ENCODE measurements at places on chromosomes 6 and 20.

DNA sequence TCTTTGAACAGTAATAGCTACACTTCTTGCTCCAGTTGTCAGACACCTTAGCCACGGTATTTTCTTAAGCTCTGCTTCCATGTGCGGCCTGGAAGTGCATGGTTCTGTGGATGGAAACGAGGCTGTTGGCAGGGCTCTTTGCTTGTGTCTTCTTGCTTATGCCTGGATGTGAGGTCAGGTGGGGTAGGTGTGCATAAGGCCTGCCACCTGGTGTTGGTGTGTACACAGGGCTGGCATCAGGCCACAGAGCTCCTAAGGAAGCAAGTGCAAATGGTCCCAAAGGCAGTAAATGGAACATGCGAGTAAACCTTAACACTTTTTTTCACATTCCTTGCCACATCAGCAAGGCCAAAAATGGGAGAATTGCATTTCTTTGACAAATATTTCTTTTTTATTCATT lies 158.1 kb upstream of the GMDS start:
- no peak for DNase-seq

DNA sequence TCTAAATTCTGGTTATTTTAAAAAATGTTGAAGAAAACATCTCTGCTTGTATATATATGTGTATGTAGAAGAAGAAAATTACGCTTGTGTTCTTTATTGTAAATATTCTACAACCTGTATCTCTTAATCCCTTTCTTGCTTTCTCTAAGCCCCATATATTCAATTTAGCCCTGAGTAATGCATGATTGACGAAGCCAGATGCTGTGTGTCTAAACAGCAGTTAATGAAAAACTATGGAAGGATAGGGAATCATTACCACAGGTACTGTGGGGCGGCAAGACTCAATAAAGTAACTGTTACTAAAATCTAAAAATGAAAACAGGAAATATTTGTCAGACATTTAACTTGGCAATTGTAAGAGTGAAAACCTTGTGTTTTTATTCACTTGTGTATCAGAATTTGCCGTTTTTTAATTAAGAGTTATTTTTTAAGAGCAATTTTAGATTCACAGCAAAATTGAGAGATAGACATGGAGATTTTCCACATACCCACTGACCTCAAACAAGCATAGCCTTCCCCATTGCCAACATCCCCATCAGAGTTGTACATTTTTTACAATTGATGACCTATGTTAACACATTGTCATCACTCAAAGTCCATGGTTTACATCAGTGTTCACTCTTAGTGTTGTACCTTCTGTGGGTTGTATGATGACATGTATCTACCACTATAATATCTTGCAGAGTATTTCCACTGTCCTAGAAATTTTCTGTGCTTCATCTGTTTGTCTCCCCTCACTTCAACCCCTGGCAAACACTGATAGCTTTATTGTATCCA lies 76.7 kb downstream of the BCKDHB start:
- no peak for DNase-seq

- DNase-seq, result no peak
These were observed 222.7 kb downstream of the ANKRD60 start for GRCh38 chr20:58005581-58006345.

- DNase-seq, result no peak
These were observed 23.0 kb downstream of the TFB1M start for GRCh38 chr6:155291291-155291690.

DNA sequence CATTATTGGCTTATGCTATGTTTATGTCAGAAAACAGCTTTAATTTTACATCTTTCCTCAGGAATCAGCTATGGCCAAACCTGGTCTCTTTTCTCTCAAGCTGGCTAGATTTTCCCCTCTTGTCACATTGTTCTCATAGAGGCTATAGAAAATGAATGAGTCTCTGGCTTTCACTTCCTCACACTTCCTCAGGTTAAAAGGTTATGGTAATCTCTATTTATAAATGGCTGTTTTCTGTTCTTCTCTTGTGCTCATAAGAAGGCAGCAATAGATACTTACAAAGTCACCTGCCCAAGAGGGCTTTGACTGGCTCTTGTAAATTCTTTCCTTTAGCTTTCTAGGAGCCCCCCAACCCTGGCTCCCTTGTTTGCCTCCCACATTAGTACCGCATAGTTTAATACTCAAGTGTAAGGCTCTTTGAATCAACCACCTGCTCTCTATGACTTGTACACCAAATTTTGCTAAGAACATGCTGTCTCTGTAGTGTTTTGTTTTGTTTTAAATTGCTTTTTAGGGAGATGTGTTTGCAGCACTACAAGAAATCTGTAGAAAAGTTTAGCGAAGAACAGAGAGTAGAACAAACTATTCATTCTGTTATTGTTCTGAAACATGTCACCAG lies 897.4 kb upstream of the CITED2 start:
- DNase-seq, result no peak

DNA sequence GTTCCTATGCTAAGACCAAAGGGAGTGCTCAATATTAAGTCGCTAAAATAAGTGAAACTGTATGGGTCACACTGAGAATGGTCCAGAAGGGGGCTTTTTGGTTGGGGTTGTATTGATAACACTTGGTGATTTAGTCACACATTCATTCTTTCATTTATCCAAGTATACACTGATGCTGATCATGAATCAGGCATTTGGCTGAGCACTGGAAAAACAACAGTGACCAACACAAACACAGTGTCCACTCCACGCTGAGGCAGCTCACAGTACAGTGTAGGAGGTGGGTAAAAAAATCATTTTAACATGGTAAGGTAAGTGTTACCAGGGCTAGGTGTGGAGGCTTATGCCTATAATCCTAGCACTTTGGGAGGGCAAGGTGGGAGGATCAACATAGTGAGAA lies 9.2 kb upstream of the FAM83C start:
- DNase-seq, result no peak

GRCh38 chr6:149563203-149563927 lies 2.8 kb upstream of the GINM1 start:
- DNase-seq, result no peak

- DNase-seq, result peak; percentile 79
These were observed 5.1 kb downstream of the RREB1 start for GRCh38 chr6:7112741-7113313.

DNA sequence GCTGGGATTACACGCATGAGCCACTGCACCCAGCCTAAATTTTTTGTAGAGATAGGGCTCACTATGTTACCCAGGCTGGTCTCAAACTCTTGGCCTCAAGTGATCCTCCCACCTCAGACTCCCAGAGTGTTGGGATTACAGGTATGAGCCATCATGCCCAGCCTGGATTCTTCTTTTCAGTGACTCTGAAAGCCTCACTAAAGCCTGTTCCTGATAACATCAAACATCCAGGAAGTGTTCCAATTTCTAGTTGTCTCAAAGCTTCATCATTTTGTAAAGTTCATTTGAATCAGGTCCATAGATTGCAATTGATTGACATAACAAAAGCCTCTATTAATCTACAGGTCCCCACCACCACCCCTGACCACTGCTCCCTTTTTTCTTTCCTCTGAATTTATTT lies 29.2 kb upstream of the CHMP4B start:
- no peak for DNase-seq

Measured in endodermal cell (in vitro differentiated cells).